ENCODE measurements at places on chromosomes 2 and 18. TPM values are rescaled to one million over a fixed set of nuclear protein-coding genes. Genes with fewer than 3 reads are reported as not detected.

SP140 gene
- total RNA-seq = not detected

EPHA4 gene
- total RNA-seq = 20.2 TPM

POTEE gene
- total RNA-seq = 0.28 TPM

DNA sequence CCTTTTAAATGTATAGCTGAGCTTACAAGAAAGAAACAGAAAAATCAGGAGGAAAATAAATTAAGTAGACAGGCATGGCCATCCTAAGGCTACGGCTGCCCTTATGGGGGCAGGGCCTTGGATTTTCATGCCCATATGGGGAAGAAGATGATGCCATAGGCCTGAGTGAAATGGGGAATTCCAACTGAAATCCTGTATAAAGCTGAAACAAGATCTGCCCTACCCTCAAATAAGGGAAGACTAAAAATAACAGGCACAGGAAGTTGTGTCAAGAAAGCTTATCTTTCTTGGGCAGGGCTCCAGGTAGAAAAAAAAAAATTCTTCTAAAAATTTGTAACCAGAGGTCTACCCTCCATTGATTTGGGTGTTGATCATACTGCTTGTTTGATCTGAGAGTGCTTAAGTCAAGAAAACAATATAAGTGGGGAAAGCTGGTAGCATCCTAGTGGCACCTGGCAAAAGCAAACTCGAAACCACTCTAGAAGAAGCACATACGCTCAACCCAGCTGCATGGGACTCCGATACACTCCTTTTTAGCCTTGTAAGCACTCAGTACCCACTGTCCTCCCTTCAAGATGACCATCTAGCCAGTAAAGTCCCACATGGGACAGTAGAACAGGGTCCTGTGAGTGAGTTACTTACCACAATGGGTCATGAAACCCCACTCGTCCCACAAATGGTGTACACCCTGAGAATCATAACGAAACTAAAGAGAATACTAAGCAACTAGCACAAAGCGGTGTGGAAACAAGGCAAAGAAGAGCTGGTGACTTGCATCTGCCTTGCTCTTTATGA, 22.3 kb downstream of the DNAH7 start:
- no peak for DNase-seq

DNA sequence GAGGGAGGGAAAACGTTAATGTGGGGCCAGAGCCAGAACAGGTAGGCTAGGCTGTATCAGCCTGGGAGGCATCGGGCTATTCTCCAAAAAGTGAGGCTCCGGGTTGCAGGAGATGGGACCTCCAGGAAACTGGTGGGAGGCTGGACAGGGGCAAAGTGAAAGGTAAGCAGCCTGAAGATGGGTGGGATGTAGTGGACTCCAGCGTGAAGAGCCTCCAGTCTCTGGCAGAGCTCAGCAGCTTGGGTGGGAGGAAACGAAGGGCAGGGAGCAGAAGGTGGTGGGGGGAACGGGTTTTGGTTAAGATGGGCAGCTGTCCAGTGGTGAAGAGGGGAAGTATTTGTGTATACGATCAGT, 3.1 kb upstream of the EMX1 start:
- peak; percentile 44 for DNase-seq

- DNase-seq = no peak
Observed at GRCh38 chr18:26438980-26439379, 109.4 kb downstream of the KCTD1 start.

- DNase-seq = no peak
Observed at GRCh38 chr2:200689115-200689514, 103.3 kb downstream of the AOX1 start.

- no peak for DNase-seq
Observed at GRCh38 chr18:32906506-32907310, 133.9 kb upstream of the KLHL14 start.

- no peak for DNase-seq
Observed at GRCh38 chr2:18519914-18520450, 40.5 kb downstream of the RDH14 start.

DNA sequence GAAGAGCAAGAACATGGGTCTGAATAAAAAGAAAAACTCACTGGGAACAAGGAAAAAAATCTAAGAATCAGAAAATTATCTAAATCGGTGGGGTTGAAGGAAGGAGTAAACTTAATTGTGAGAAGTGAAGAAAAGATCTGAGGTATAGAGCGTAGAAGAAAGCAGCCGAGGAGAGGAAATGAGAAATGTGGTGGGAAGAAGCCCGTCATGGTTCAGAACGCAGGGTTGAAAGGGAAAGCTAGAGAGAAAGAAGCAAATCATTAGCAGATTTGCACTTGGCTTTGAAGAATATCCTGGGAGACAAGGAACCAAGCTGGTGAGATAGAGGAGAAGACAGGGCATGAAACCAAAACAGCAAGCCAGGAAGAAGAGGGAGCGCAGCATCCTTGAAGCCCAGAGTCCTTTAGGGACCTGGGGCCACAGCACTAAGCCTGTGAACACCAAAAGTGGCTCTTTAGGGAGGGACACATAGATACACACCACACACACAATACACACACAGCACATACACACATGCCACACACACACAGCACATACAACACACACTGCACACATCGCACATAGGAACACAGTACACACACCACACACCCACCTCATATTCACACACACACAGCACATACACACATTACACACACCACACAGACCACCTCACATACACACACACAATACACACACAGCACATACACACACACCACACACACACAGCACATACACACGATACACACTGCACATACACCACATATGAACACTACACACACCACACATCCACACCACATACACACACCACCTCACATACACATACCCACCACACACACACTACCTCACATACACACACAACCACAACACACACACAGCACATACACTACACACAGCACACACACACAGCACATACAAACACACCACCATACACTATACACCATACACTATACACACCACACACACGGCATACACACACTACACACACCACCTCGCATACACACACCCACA, 274.6 kb downstream of the ETAA1 start:
- no peak for DNase-seq

DNA sequence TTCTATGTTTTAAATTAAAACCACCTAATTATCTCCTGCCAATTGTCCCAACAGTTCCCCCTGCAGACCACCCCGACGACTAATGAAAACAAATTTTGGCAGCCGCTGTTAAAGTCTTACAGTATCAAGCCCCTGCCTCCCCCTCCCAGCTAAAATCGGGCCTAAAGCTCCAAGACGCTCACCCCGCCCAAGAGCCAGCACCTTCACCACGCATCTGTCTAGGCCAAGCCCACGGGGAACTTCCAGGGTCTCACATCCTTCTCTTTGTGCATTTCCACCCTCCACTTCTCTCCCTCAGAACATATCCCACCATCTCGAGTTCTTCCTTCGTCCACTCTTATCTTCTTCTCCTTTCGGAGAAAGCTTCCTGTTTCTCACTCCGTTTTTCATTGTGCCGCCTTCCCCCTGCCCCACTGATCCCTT, 445 bp downstream of the PRPF40A start:
- peak; percentile 10 for DNase-seq

GRCh38 chr2:237156857-237157779, 71.4 kb downstream of the COPS8 start:
- no peak for DNase-seq

DNA sequence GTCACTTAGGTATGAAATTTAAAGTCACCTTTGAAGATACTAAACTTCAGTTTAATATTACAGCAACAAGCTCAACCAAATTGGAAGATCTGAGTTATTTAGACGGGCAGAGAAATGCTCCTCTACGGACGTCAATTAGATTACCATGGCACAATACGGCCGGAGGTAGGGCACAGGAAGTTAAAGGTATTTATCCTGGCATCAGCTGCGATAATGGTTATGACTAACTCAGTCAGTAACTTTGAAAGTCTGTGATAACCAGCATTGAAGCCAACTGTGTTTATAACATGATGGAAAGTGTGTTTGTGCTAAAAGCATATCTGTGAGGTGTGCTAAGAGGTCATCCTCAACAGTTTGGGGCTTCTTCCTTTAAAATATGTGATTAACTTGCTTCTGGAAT, 117.3 kb downstream of the WDSUB1 start:
- no peak for DNase-seq

GRCh38 chr2:149645391-149645790, 57.8 kb upstream of the MMADHC start:
- DNase-seq = no peak

Data from H7 (cell line).